Heart right ventricle (tissue), 16 donors: ENCODE measurements at places on chromosomes 6 and 20. TPM values are rescaled to one million over a fixed set of nuclear protein-coding genes. Genes with fewer than 3 reads are reported as not detected.

- DNase-seq: no peak
These were observed 61.9 kb downstream of the GPR6 start for GRCh38 chr6:110039981-110040383.

- DNase-seq: peak; percentile 25
These were observed 660 bp upstream of the TFB1M start for GRCh38 chr6:155314773-155315515.

GRCh38 chr6:47126647-47127391 is 84.7 kb upstream of the ADGRF1 start:
- DNase-seq: peak; percentile 47

Gene CST7
- 10.0 TPM for total RNA-seq

Gene LRRN4
- total RNA-seq: 0.19 TPM

DNA sequence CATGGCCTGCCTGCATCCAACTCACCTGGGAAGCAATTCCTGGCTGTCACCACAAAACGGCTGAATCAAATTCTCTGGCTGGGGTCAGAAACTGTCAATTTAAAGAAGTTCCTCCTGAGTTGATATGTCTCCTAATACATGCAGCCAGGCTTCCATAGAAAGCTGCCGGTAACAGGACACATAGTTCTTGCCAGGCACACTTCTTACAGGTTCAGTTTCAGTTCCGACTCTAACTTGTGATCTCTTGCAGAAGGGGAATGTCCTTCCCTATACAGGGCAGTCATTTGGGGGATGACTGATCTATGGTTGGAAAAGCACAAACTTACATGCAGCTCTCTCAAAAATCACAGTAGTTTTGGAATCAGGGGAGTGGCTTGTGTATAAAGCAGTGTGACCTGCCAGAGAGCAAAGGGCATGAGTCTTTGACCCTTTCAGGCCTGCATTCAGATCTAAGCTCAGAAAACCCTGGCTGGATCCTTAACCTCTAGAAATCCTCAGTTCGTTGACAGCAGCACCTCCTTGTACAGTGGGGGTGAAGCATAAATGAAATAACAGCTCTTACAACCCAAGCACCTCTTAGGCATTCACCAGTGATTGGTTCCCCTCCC is 195.6 kb downstream of the SCP2D1 start:
- DNase-seq: no peak

Gene TINAG
- total RNA-seq: not detected

DNA sequence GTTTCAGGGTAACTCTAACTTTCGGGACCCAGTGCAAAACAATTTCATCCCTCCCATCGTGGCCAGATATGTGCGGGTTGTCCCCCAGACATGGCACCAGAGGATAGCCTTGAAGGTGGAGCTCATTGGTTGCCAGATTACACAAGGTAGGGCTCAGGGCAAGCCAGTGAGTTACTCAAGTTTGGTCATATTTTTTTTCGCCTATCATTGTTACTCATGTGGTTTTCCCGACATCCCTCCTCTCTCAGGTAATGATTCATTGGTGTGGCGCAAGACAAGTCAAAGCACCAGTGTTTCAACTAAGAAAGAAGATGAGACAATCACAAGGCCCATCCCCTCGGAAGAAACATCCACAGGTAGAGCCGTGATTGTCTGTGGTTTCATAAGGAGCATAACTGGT is 58.2 kb downstream of the DCBLD1 start:
- DNase-seq: no peak

DNA sequence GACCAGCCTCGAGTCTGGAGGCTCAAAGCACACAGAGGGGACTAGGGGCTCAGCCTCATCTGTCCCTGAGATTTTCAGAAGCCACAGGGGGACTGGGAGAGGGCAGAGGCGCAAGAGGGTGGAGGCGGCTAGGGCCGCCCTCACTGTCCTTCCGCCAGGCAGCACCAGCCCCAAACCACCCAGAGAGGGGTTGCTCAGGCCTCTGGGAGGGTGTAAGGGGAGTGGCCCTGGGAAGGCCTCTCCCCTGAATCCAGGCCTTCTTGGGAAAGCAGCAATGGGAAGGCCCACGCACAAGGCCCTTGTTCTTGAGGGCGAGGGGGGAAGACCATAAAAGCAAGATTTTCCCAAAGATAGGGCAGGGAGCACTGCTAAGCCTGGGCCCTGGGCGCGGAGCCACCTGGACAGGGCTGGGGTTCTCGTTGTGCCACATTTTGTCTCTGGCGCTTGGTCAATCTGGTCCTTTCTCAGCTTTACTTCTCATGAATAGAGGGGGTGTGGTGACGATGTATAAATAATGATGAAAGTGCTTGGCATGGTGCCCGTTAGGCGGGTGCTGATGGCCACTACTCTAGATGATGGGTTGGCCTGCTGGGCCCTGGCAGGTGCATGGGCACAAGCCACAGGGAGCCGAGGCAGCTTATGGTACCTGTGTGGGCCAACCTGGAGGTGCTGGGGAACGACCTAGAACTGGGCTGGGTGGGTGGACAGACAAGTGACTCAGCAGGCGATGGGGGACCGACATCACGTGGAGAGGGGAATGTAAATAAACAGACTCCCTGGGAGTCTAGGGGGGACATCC is 4.8 kb downstream of the SAMD10 start:
- peak; percentile 22 for DNase-seq

Gene DLK2
- total RNA-seq: 0.28 TPM

DNA sequence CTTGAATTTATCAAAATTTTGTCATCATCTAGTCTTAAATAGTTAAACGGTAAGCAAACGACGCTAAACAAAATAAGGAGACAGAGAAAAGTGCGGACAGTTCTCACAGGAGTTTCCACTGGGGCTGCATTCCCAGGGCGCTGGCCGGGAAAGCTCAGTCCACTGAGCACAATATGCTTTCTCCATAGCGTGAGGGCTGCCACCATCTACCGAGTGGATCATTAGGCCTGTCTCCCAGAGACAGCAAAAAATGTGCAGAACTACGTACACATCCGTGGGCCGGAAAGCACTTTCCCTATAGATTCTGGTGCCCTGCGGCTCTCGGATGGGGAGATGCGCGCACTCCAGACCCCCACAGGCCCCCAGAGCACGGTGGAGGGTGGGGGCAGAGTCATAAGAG is 84.9 kb downstream of the THBS2 start:
- no peak for DNase-seq

Gene KHDC1L
- total RNA-seq: not detected

DNA sequence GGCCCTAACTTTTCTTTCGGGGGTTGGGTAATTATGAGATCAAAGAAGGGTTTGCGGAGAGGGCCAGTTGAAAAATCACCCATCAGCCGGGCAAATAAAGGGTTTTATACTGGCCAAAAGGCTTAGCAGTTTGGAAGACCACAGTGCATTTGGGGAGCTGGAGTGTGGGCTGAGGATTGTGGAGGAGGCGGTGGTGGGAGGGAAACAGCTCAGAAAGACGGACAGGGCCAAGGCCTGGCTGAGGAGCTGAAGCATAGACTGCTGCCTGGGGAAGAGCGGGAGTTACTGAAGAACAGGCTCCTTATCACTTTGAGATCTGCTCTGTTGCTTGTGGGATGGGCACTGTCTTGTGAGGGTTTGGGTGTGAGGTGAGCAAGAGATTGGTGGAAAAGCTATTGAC is 144.2 kb downstream of the CARMIL1 start:
- DNase-seq: no peak

Gene NRSN1
- total RNA-seq: not detected

DNA sequence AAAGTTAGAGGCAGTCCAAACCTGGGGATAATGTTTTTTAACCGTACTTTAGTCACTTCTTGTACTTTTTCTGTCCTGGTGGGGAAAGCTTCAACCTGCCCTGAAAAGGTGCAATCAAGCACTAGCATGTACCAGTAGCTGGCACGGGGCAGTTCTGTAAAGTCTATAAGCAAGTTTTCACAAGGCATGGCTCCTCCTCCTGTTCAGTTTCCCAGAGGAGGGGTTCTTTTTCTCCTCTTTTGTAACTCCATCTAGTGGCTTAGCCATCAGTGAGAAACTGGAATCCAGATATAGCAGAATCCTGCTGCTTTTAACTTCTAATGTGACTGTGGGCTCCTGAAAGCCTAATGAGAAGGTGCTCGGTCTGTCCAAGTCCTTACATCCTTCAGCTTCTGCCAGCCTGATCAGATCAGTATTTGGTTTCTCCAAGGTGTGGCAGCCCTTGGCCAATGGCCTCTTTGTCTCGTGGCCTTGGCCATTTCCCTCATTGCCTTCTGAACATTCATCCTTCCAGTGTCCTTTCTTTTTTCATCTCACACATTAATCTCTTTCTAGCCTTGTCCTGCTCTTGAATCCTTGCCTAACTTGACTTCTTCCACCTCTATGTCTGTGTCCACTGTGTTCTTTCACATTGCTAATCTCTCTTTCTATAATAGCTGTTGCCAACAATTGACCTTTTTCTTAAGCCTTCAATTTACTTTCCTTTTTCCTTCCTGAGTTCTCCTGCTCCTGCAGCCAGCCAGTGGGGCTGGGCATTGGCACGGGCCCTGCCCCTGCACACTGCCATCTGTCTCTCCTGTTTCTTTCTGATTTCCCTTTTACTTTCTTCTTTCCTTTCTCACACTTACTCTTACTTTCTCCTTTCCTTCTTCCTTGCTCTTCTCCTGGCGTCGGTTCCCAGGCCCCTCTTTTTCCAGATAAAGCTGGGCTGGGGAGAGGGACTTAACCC is 222.0 kb upstream of the SYNCRIP start:
- no peak for DNase-seq

Gene ARMC12
- total RNA-seq: 0.37 TPM

DNA sequence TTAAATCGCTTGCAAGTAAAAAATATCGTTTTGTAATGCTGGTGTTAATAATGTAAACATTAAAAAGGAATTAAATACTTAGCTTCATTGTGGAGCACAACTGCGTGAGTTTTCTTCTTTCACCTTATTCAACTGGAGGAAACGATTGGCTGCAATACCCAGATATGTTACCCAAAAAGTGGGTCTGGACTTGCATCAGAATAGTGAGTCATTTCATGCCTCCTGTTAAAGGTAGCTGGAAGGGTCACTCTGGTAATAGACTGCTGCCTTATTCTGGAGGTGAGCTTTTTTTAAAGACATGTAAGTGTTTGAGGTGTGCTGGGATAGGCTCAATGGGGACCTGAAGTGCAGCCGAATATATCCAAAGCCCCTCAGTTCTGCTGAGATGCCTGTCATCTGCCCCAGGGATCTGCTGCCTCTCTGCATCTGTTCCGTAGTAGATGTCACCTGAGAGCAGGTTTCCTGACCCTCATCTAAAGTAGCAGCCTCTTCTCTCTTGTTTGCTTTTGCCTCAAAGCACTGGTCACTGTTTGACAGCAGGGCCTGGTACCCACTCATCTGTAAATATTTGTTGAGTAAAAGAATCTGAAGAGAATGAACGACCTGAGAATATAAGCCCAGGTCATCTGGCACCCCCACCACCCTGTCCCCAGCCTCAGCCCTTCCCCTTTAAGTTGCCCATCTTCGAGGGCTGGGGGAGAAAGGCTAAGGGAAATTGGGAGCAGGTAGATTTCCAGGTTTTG is 5.6 kb upstream of the UQCC2 start:
- no peak for DNase-seq

Gene RAET1E
- total RNA-seq: not detected

Gene DUSP15
- 5.3 TPM for total RNA-seq

Gene PSORS1C1
- total RNA-seq: 3.7 TPM

Gene SAMD3
- not detected for total RNA-seq

- DNase-seq: no peak
These were observed 149.8 kb upstream of the PRND start for GRCh38 chr20:4571759-4572531.

- DNase-seq: no peak
These were observed 693 bp upstream of the GNAS-AS1 start for GRCh38 chr20:58851221-58851968.

GRCh38 chr6:38179794-38180430 is 360.4 kb downstream of the ZFAND3 start:
- no peak for DNase-seq

Gene HLA-DPA1
- total RNA-seq: 328 TPM

GRCh38 chr6:132715204-132715603 is 1.3 kb upstream of the VNN1 start:
- DNase-seq: no peak

Gene COL21A1
- 32.4 TPM for total RNA-seq

Gene FAXC
- total RNA-seq: 0.36 TPM

DNA sequence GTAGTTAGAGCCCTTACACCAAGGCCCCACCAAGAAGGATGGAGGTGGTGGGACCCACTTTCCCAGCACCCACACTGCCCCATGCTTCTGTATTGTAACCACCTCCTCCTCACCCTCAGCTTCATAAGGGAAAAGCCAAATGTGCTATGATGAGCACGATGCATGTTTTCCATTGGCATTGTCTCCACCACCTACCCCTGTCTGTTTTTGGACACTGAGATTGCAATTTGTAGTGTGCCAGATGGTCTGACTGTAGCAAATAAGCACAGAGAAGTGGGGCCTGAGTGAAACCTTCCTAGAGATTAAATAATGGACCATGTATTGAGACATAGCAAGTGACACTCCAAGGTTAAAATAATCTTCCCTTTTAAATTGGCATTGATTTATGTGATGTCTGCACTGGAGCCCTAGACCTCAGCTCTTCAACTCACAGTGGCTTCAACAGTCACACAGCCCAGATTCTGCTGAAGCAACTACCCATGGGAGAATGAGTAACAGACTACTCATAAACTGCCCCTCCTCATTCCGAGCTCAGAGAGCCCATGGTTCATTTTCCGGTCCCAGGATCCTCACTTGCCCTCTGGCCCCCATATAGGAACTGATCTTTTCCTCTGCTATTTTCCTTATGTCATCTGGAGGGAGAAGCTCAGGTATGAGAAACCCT is 177.9 kb downstream of the COL9A1 start:
- DNase-seq: no peak

Gene NKX2-4
- not detected for total RNA-seq

- no peak for DNase-seq
These were observed 60.0 kb downstream of the CPNE5 start for GRCh38 chr6:36779227-36779626.

- no peak for DNase-seq
These were observed 174.0 kb downstream of the GJA10 start for GRCh38 chr6:90068264-90068663.

DNA sequence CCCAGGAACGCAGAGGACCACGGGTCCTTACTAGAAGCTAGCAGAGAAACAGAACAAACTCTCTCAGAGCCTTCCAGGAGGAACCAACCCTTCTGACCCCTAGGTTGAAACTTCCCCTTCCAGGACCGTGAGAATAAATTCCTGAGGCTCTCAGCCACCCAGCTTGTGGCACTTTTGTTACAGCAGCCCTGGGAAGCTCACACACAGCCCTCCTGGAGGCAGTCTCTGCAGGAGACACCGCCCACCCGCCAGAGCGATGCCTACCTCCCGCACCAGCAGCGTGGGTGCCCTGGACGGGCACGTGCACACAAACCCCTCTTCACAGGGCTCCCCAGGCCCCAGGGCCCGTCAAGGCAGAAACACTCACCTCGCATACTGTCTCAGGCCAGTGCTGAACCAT is 4.2 kb downstream of the RNASET2 start:
- no peak for DNase-seq

GRCh38 chr6:149266659-149267058 is 50.9 kb upstream of the TAB2 start:
- DNase-seq: no peak

- DNase-seq: no peak
These were observed 421.1 kb upstream of the KHDRBS2 start for GRCh38 chr6:62707156-62707555.

- DNase-seq: peak; percentile 98
These were observed at the start of gene IFNGR1 for GRCh38 chr6:137218917-137219663. IFNGR1 (minus strand) TSS chr6:137219385; CDS start chr6:137219327, 58 bp downstream.

- DNase-seq: no peak
These were observed 197.5 kb upstream of the SIM1 start for GRCh38 chr6:100662264-100662663.

GRCh38 chr20:48716086-48716485 is 111.7 kb downstream of the PREX1 start:
- no peak for DNase-seq

Gene PLAGL1
- 9.2 TPM for total RNA-seq

- DNase-seq: no peak
These were observed 152.0 kb downstream of the GRM4 start for GRCh38 chr6:33993653-33994471.

Gene TENT5A
- 39.5 TPM for total RNA-seq
